Omental fat pad (tissue), 4 donors: ENCODE measurements at places on chromosomes 16 and 17. TPM values are rescaled to one million over a fixed set of nuclear protein-coding genes. Genes with fewer than 3 reads are reported as not detected.

SLC22A31 gene
- total RNA-seq: not detected

USP6 gene
- 0.24 TPM for total RNA-seq

CSHL1 gene
- total RNA-seq: not detected

XYLT2 gene
- total RNA-seq: 14.5 TPM

HSPB9 gene
- not detected for total RNA-seq

CASKIN1 gene
- 0.16 TPM for total RNA-seq

CLDN7 gene
- total RNA-seq: 9.0 TPM

COPZ2 gene
- total RNA-seq: 61.8 TPM

DLX4 gene
- total RNA-seq: not detected

C16orf86 gene
- total RNA-seq: 8.3 TPM

ASPHD1 gene
- 4.0 TPM for total RNA-seq

CBX2 gene
- total RNA-seq: 5.2 TPM

JPH3 gene
- total RNA-seq: not detected

KRTAP4-4 gene
- total RNA-seq: not detected

PRPSAP1 gene
- total RNA-seq: 31.3 TPM

KCNJ12 gene
- total RNA-seq: 2.3 TPM

KRTAP9-8 gene
- total RNA-seq: not detected

ABCC11 gene
- total RNA-seq: 0.79 TPM

C17orf78 gene
- total RNA-seq: not detected

CDH5 gene
- 93.2 TPM for total RNA-seq

HOXB2 gene
- total RNA-seq: 10.0 TPM

PRAC1 gene
- not detected for total RNA-seq

MGAT5B gene
- not detected for total RNA-seq

DOC2A gene
- total RNA-seq: 1.2 TPM

FBRS gene
- 49.7 TPM for total RNA-seq

APOH gene
- total RNA-seq: not detected

C16orf54 gene
- total RNA-seq: 6.4 TPM

KRT17 gene
- not detected for total RNA-seq

PROCA1 gene
- 1.2 TPM for total RNA-seq

TBC1D3G gene
- not detected for total RNA-seq

SPATA32 gene
- total RNA-seq: not detected

OR2C1 gene
- not detected for total RNA-seq

PRSS27 gene
- 0.65 TPM for total RNA-seq
